ENCODE measurements at places on chromosomes 5 and 9.

DNA sequence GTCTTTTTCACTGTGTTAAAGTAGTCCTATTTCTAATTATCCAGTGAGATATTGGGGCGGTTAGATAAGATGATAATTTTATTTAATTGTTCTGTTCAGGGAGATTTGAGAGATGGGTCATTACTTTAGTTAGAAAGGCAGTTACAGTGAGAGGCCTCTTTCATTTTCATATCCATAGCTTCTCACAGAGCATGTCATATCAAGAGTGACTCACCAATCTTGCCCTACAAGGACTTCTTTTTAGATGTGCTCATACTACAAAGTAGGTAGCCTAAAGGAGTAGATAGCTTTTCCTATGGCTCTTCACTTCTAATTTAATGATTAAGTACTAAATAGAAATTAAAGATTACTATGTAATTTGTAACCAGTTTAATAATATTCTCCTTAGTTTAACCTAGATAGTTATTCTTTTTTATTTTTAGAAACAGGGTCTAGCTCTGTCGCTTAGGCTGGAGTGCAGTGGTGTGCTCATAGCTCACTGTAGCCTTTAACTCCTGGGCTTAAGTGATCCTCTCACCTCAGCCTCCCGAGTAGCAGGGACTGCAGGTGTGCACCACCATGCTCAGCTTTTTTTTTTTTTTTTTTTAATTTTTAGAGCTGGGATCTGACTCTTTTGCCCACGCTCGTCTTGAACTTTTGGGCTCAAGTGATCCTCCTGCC is 71.0 kb downstream of the FER start:
- no peak for DNase-seq

DNA sequence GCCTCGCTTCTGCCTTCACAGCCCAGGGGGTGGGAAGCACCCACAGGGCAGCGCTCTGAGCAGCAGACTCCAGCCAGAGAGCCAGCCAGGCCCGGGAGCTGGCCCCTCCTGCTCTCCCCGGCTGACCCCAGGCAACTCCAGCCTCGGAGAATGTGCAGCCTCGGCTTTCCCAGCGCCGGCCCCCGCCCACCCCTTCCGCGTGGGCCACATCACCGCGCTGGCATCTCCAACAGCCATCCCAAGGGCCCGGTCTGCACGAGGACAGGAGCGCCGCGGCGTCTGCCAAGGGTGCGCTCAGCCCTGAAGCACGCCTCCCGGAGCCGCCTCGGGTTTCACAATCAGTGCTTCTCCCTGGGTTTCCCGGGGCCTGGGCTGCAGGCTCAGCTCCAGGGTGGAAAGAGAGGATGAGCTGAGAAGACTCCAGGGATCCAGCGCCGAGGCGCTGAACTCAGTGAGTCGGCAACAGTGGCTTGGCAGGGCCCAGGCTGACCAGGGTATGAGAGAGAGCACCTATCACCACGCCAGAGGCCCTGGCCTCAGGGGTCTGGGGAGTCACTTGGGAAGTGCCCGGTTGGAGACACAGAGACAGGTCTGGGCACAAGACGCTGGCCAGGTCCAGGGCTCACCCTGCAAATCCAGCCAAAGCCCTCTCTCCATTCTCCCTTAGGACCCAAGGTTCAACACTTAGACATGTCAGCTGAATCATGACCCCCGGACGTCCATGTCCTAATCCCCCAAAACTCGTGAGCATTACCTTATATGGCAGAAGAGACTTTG is 79.6 kb downstream of the ADAMTS2 start:
- no peak for DNase-seq

GRCh38 chr9:75683591-75683990 is 206.9 kb upstream of the PCSK5 start:
- DNase-seq = no peak

- no peak for DNase-seq
Measured at GRCh38 chr5:98768960-98769209, 4.6 kb upstream of the RGMB start.

DNA sequence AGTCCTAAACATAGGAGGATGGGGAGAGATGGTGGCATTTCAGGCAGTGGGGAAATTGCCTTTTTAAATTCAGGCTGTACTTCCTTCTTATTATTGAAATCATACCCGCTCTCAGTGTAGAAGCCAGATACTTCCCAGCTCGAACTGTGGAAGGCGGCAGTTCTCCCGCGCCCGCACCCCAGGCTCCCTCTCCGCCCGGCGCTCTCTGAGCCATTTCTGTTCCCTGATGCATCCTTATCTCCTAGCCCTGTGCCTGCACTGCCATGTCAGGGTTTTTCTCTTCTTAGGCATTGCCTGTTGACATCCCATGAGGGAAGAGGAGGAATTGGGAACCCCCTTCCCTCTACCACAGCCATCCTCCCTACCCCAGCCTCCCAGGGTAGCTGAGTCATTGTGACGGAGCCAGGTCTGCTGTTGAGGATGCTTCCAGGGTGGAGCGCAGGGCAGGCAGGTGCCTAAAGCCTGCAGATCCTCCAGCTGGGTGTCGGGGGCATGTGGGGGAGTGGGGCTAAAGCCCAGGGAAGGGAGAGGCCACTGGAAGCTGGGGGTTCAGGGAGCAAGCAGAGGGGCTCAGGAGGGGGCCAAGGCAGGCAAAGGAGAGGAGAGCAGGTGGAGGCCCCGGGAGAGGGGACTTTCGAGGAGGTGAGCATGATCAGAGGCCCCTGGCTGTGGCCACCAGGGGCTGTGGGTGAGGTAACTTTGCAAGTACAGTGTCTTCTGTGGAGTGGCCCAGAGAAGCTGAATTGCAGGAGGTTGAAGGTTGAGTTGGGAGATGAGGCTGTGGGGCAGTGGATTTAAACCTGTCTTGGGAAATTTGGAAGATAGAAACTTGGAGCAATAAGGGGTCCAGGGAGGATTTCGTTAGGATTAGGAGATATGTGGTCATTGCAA is 16.2 kb downstream of the LAMC3 start:
- no peak for DNase-seq

DNA sequence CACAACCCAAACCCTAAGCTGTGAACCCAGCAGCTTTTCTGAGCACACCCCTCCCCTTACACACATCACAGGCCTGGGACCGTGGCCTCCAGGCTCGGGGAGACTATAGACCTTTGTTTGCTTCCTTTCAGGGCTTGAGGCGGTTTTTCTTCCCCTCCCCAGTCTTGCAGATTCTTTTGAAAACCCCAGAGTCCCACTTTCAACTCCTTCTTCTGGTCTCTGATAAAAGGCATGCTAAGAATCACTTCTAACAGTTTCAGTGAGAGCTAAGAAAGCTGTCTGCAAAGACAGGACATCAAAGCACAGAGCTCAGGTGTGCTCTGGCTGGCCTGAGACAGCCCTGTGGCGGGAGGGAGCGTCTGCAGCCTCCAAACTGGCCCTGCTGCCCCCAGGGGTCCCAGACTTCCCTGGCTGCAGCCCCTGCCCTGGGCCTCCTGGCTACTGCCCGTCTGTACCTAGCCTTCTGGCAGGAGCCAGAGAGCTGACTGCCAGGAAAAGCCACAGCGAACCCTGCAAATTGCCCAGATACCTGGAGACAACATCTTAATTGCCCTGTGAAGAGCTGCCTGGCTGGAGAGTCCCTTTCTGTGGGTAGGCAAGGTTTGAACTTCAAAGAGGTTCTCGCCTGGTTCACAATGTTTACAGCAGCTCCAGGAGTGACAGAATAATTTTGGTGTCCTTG is 138.9 kb downstream of the GADD45G start:
- no peak for DNase-seq

- DNase-seq = no peak
Measured at GRCh38 chr5:149422366-149423048, 43.4 kb upstream of the IL17B start.

DNA sequence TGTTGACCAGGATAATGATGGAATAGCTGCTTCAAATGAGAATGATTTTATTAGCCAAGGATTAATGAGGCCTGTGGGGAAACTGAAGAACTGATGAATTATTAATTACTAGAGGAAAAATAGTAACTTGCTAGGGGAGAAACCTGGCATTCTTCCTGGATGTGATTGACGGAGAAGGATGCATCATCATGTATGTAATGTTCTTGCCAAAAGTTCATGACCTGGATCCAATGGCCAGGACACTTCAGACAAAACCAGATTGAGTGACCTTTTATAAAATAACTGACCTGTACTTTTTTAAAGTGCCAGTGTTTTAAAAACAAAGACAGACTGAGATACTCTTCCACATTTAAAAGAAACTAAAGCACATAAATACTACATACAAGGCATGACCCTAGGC is 23.7 kb downstream of the KIAA1191 start:
- DNase-seq = no peak

DNA sequence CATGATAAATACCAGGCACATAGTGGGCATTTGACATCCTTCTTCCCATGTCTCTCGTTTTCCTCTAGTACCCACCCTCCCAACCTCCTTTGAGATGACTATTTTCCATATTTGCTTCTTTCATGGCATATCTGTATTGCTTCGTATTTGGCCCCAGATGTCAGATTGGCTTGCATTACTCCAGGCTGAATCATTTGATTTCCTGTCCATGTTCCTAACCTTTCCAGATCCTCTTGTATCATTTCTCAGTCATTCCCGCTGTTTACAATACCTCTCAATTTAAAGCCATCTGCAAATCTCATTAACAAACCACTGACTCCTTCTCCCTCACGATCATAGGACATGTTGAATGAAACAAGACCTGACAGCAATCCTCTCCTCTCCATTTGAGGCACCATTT is 19.9 kb downstream of the MTX3 start:
- DNase-seq = no peak

DNA sequence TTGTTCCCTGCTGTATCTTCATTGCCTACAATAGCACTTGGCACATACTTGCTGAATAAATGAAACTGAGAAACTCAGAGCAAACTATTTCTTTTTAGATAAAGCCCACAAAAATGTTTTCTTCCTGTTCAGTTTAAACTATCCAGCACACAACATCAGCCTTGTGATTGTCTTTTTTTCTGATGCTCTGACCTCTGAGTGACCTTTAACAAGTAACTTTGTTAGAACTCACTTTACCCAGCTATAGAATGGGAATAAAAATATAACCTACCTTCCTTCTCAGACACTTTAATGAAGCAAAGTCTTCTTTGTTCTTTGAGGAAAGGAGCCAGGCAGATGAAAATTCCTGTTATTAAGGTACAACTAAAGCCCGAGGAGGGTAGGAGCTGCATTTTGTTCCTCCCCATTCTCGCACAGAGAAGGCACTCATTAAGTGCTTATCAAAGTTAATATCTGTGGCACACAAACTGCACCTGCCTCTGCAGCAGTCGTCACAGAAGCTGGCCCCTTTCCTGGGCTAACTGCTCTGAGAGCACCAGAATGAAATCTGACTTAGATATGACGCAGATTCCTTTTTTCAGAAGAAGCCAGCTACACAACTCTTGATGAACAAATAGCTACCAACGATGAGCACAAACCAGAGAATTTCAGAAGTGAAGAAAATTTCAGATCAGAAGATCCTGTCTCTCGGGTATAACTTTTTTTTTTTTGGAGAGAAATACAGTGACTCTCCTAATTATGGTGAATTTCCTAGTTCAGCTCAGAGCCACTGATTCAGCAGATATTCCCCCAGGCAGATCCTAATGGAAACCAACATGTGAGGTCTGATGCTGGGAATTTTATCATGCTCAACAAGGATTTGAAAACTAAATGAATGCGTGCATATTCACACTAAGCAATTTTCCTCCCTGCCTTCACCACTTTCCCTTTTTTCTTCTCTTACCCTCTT is 31.0 kb upstream of the NR3C1 start:
- no peak for DNase-seq

DNA sequence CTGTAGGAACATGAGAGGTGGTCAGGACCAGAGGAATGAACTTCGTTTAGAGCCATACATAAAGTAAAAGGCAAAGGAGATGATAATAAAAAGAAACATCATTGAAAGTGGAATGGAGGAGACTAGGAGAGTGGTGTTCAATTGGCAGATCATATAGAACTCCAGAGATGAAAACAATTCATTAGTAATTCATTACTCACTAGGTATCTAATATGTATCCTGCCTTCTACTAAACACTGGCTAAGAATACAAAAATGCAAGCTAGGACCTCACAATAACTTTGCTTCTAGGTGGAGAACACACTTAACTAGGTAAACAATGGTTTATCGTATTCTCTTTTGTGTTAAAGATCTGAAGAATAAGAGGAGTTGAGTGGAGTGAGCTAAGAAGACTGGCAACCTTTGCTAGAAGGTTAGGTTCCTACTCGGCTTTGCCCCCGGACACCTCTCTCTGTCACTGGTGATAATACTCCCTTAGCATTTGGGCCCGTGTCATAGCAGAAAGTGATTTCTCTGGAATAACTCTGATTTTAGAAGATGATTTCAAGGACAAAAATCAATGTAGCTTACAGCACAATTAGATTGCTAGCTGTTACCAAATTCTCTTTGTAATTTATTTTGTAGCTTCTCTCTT is 88.6 kb upstream of the IFNE start:
- DNase-seq = no peak

- no peak for DNase-seq
Measured at GRCh38 chr9:76716085-76716672, 48.1 kb upstream of the PCA3 start.

- no peak for DNase-seq
Measured at GRCh38 chr9:134655586-134656333, 14.2 kb downstream of the COL5A1 start.

DNA sequence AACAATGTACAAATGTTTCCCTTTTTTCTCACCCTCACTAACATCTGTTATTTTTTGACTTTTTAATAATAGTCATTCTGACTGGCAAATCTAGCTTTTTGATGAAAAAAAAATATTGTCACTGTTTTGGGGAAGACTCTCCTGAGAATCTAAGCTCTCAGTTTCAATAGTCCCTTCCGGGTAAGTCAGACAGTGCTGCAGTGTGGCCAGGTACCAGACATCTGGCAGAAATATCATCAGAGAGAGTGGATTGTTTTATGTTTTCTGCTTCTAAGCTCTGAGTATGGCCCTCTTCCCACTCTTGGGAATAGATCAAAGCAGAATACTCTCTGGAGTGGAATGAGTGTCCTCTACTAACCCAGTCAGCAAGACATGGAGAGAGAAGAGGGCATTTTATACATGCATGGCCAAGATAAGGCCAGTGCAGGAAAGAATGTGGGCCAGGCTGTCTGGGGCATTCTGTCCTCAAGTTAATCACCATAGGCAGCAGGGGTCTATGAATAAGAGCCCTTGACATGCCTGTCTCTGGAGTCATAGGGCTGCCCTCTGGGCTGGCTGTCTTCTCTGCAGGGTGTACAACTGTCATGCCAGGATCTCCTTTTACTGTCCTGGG is 38.5 kb upstream of the OR2S2 start:
- no peak for DNase-seq

GRCh38 chr5:87183896-87184295 is 83.8 kb upstream of the RASA1 start:
- DNase-seq = no peak

DNA sequence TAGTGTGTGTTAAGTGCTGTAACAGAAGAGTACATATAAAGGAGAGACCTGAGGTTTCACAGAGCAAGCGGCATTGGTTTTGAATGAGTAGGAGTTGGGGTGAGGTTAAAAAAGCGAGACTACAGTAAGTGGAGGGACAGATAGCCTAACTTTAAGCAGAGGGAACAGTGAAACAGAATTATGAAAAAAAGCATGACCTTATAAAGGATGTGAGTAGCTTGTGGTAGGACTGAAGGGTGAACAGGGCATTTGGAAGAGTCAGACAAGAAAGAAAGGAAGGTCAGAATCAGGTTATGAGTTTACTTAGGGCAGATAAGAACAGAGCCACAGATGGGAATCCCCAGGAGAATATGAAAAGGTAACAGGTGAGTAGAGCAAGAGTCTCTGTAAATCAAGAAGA is 22.5 kb downstream of the MSANTD3 start:
- DNase-seq = no peak

- no peak for DNase-seq
Measured at GRCh38 chr9:77820293-77820954, 172.3 kb upstream of the GNA14 start.
